T-helper 17 cell (primary cell): ENCODE measurements at places on chromosomes 6 and 20.

DNA sequence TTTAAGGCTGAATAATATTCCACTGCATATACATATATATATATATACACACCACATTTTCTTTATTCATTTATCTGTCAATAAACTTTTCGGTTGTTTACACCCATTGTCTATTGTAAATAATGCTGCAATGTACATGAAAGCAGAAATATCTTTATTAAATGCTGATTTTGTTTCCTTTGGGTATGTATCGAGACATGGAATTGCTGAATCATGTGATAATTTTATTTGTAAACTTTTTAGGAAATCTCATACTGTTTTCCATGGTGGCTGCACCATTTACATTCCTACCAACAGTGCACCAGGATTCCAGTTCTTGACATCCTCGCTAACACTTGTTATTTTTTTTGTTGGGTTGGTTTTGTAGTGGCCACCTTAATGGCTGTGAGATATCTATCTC lies 14.1 kb upstream of the HLA-DOA start:
- DNase-seq = no peak

DNA sequence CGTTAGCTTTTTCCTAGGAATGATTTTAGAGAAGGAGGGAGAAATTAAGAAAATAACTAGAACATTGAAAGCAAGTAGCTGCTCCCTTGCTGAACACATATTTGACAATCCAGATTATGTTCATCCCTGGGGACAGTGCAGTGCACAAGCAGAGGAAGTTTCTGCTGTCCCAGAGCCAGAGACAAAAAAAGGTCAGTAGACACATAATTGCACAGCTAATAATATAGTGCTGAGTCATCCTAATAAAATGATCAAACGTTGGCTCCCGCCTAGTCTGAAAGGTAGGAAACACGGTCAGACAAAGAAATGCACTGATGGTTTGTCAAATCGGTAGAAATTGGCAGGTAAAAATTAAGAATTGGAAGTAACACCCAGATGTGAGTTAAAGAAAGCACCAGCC lies 21.7 kb upstream of the SSTR4 start:
- no peak for DNase-seq

GRCh38 chr20:49324306-49324705 lies 46.4 kb upstream of the ZNFX1 start:
- no peak for DNase-seq

DNA sequence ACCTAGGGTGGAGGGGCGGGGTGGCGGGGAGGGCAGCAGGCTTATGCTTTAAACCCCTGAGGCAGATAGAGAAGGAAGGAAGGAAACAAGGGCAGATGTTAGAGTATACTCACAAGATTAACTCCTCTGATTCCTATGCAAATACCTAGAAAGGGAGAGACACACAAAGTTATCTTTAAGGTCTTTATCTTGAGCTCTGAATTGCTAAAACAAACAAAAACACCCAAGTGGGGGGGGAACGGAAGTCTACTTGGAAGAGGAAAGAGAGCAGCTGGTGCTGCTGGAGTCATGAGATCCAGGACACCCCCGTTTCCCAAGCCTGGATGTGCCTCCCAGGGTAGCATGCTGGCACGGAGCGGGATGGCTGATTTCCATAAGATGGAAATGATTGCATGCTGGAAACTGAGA lies 43.4 kb downstream of the PLAGL1 start:
- DNase-seq = no peak

- DNase-seq = no peak
Measured at GRCh38 chr20:10557685-10558084, 116.1 kb downstream of the JAG1 start.

DNA sequence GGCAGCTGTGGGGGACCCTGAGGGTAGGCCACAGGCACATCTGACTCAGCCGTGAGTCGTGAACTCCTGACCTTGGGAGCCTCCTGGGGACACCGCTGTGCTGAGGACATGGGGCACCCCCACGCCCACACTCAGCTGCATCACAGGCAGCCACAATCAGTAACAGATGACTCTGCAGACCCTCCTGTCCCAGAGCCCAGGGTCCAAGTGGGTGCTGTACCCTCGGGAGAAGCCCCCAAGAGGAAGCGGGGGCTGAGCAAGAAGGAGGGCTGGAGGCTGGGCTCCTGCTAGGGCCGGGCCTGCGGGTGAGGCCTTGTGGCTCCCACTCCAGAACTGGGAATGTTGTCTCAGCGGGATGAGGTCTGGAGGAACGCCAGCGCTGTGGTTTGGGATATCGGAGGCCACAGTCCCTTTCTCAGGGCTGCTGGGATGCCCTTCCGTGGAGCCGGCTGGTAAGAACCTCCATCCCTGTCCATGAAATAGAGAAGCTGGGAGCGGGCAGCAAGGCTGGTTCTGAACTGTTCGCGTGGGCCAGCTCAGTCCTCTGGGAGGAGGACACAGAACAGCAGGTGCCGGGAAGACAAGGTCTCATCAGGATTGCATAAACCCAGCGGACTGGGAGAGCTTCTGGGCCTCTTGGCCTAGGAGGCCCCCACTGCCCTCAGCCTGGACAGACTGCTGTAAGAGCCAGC lies 3.1 kb upstream of the LAMA5 start:
- DNase-seq = no peak

GRCh38 chr6:16236631-16237199 lies 1.7 kb upstream of the GMPR start:
- DNase-seq = no peak

DNA sequence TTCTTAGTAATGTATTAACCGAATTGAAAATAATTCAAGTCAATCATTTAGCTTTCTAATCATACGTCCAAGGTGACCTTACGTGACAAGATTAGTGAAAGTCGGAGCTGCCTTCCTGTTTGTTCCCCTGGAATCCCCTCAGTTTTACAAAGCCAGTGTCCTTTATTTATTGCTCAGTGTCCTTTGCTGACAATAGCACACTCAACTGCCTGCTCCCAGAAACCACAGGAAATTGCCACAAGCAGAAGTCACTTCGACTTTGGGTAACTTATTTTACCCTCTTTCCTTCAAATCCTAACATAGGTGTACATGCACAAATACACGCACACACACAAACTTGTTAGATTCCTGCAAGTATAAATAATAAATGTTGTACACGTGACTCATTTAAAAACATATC lies 1167.7 kb upstream of the ADGRB3 start:
- DNase-seq = no peak

- DNase-seq = no peak
Measured at GRCh38 chr6:160117137-160117536, 4.5 kb upstream of the SLC22A1 start.

DNA sequence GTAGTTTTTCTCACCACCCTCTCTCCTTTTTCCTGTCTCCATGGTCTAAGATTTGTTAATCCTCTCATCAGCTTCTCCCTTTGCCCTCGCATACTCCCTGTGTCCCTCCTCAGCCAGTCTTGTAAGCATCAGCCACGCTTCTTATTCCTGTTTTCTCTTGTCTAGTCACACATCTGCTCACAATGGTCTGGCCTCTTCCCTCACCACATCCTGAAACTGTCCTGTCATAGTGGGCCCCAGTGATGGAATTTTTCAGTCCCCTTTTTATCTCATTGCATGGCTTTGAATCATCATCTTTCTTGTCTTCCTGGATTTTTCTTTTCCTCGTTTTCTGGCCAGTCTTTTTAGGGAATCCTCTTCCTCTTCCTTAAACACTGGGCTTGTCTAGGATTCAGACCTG lies 57.2 kb downstream of the GFRA4 start:
- no peak for DNase-seq
